ENCODE measurements at places on chromosomes 12 and 14. TPM values are rescaled to one million over a fixed set of nuclear protein-coding genes. Genes with fewer than 3 reads are reported as not detected.
A peak's percentile ranks its signal among the peaks of the same experiment; 100 is the strongest.

Gene KRT3
- total RNA-seq, result not detected

DNA sequence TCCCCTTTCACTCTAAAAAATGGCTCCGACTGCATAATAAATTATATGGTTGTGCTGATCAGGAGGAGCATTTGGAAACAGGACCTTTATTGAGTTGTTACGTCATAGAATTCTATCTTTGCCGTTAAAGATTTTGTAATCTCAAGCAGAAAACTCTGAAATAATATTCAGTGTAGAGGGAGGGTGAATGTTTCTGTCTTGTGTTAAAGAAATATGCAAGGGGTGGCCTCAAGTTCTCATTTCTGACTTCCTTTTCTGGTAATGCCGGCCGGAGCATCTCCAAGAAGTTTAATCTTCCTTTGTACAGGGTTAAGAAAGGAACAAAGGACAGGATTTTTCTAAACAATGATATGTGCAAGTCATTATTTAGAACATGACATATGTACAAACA is 165.1 kb downstream of the SLC38A4 start:
- no peak for DNase-seq

DNA sequence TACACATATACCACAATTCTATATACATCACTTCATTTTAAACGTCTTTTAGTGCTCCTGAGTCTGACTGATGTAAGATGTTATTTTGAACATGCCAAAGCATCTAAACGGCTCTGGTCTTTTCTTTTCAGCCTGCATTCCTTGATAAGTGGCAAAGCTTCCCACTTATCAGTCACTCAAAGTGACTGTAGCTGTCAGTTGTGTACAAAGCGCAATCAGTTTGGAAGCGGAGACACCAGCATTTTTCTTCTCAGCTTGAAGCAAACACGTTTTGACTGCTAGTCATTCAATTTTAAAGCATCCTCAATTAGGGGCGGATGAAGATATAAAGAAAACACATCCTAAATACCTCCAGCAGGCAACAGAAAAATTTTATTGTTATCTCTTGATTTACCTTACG is 226.8 kb downstream of the SOX5 start:
- no peak for DNase-seq

- DNase-seq, result no peak
These were observed 8.5 kb upstream of the MYL6B start for GRCh38 chr12:56143870-56144269.

Gene PROX2
- total RNA-seq, result not detected

DNA sequence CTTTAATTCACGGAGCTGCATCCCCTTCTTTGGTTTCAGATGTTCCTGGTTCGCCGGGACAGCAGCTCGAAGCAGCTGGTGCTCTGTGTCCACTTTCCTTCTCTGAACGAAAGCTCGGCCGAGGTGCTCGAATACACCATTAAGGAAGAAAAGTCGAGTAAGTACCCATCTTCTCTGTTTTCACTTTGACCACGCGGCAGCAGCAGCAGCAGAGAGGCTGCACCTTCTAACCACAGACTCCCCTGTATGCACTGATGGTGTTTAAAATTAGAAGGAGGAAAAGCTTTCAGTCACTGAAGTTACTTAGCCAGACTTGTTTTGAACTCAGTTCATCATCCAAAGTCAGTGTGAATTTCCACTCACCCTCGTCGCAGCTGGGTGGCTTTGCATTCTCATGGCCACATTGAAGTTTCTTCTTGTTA is 63.8 kb downstream of the RIN3 start:
- DNase-seq, result no peak

DNA sequence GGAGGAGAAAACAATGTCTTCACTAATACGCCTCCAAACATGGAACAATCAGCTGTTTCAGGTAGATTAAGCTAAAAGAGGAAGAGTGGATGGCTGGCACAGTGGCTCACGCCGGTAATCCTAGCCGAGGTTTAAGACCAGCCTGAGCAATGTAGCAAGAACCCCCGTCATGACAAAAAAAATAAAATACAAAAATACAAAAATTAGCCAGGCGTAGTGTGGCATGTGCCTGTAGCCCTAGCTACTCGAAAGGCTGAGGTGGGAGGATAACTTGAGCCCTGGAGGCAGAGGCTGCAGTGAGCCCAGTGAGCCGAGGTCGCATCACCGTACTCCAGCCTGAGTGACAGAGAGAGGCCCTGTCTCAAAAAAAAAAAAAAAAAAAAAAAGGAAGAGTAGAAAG is 1.2 kb upstream of the MED13L start:
- DNase-seq, result no peak

DNA sequence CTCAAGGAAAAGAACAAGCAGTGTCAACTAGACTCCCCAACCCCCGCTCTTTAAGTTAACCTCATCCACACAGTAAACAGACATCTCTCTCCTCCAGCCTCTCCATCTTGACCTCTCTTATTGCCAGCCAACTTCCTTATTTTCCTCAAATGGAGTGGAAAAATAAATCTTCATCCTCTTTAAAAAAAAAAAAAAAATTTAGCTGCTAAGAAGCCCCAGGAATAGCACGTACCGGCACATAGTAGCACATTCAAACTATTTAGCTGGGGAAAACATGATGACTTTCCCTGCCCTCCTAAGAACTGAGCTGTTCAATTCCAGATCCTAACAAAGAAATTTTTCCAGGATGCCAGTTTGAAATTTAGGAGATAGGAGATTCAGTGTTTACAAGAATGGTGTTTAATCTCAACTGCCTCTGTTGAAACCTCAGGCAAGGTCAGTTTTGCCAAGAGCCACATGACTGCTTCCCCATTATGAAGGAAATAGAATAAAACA is 90.8 kb downstream of the EPS8 start:
- no peak for DNase-seq

Gene CLEC4A
- 0.48 TPM for total RNA-seq

Gene OR4E2
- not detected for total RNA-seq

- DNase-seq, result no peak
These were observed 10.8 kb downstream of the ANKRD9 start for GRCh38 chr14:102498678-102499265.

DNA sequence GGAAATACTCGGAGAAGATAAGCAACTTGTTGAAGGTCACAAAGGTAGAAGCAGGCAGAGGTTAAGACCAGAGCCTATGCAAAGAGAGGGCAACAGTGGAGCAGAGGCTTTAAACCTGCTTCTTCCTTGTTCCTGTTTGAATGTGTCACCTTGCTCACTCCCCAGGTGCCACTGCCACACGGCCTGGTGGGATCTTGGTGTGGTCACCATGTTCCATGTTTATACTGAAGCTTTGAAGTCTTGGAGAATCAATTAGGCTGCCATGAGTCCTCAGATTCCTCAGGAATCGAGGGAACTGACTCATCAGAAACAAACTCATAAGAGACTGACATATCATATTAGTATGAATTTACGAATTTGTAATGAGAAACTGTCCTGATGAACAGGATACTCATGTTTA is 46.8 kb downstream of the IQSEC3 start:
- no peak for DNase-seq

DNA sequence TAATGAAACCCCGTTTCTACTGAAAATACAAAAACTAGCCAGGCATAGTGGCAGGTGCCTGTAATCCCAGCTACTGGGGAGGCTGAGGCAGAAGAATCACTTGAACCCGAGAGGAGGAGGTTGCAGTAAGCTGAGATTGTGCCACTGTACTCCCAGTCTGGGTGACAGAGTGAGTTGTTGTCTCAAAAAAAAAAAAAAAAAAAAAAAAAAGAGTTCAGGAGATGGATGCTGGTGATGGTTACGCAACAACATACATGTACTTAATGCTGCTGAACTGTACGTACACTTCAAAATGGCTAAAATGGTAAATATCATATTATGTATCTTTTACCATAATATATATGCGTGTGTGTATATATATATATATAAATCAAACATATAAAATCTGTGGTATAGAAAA is 29.0 kb downstream of the ACTN1 start:
- DNase-seq, result peak; percentile 43

Gene EML5
- 3.1 TPM for total RNA-seq

Gene FOXG1
- not detected for total RNA-seq

GRCh38 chr12:88505696-88506095 is 74.6 kb downstream of the KITLG start:
- DNase-seq, result no peak

Gene ANO4
- total RNA-seq, result 1.1 TPM

DNA sequence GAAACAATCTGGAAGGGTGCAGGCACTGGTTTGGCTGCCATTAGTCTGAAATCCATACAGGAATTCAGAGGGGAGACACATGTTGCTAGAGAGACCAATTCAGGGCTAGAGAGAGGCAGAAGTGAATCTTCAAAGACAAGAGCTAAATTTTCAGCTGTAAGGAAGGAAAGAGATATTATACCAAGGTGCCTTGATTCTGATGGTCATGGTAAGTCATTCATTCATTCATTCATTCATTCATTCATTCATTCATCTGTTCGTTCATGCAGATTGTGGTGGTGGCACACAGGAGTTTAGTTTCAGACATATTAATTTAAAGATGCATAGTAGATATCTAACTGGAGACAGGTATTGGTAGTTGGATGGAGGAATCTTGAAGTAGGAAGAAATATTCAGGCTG is 1493.5 kb upstream of the TMEM132C start:
- no peak for DNase-seq

Gene PSMB11
- total RNA-seq, result 0.10 TPM

DNA sequence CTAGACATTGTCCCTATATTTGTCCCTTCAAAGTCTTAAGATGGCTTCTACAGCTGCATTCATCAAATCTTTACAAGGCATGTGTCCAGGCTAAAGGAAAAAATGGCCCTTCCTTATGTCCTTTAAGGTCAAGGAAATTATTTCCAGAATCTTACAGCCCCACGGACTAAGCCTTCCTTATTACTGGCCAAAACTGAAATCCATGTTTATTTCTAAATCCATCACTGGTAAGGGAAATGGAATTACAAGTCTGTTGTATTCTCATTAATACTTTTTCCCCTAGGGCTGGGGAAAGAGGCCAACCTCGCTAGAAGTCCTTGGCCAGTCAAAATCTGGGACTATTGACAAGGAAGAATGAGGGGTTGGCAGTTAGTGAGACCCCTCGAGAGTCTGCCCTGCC is 252.5 kb downstream of the TMEM132C start:
- DNase-seq, result no peak

DNA sequence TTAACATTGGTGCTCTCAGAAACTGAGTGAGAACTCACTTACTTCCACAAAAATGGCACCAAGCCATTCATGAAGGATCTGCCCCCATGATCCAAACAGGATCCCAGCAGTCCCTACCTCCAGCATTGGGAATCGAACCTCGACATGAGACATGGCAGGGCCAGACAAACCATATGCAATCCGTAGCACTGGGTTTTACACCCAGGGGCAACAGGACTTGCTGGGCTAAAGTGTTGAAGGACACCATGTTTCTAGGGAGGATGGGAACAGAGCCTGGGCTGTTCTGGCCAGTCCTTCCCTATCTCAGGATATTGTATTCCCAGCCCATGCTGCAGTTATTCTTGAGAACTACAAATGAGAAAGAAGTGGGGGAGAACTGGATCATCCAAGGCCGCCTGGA is 36.6 kb downstream of the SERPINA3 start:
- DNase-seq, result no peak

- no peak for DNase-seq
These were observed 12.0 kb upstream of the SERPINA1 start for GRCh38 chr14:94400422-94400841.

DNA sequence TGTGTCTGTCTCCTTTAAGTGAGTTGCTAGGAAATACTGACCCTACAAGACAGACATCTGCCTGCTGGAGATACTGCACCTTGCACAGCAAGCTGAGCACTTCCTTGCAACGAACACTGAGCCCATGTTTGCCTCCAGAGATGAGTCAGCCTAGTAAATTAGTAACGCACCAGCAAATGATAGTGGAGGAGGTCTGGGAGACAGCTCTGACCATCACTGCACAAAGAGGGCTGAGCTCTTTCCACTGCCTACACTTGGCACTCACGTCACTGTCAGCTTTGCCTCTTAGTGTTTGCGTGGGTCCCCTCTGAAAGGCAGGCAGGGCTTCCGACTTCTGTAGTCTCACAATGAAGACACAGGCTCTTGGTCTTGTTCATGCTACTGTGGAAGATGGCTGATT is 109.0 kb downstream of the APAF1 start:
- DNase-seq, result peak; percentile 89

Gene VRTN
- total RNA-seq, result not detected

- no peak for DNase-seq
These were observed 32.3 kb upstream of the PTCSC3 start for GRCh38 chr14:36208690-36209278.

Gene MORN3
- total RNA-seq, result not detected

GRCh38 chr14:76056128-76056527 is 70.6 kb downstream of the IFT43 start:
- peak; percentile 10 for DNase-seq

GRCh38 chr12:90978117-90978770 is 23.3 kb upstream of the CCER1 start:
- peak; percentile 68 for DNase-seq

GRCh38 chr14:68840454-68840853 is 47.6 kb upstream of the ZFP36L1 start:
- no peak for DNase-seq

Gene LPAR5
- total RNA-seq, result not detected

DNA sequence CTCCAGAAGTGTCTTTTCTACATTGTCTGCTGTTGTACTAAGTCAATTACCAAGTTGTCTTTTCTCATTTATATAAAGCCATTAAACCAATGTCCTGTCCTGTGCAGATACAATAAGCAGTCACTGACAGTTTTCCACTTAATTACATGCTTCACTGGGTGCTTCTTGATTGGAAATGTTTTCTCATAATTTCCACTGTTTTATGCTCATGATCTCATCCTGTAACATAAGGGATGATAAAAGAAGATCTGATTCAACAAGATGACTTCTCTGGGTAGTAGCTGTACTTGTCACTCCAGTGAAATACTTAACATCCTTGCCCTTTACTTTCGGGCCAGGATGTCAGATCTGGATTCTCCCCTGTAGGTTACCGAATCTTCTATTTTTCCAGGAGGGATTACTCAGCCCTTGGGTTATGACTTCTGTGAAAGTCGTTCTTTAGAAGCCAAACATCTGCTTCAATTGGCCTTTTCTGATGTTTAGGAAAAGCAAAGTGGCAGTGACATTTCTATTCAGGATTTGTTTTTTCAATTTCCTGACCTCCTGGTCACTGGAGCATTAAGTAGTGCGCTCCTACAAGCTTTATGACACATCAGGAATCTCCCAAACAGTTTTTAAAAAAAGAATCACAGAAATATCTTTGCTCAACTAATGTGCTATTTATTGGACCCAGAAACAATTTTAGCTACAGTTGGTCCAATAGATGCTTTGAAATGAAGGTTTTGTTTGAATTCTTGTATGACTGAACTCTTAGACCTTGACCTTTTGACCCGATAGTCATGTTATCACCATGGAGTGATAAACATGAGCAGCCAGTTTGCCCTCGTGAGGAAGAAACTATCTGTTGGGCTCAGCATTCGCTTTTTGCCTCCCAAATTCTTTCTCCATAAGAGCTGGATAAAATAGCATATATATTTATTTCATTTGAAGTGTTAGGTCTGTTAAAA is 234.5 kb upstream of the SSTR1 start:
- DNase-seq, result no peak

GRCh38 chr14:88628033-88628432 is 65.2 kb downstream of the ZC3H14 start:
- no peak for DNase-seq

DNA sequence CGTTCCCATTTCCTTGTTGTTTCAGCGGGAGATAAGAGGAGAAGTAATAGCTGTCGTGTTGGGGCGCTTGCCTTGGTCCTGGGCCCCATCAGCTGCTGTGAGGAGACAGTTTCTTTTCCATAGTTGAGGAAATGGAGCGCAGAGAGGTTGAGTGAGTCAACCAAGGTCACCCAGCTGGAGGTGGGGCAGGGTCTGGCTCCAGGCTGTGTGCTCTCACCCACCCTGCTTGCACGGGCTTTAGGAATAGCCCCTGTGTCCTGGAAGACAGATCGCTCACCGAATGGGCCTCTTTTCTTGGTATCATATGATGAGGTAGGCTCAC is 165.7 kb upstream of the RTL1 start:
- no peak for DNase-seq

Gene LRTM2
- total RNA-seq, result not detected
